ENCODE measurements at places on chromosomes 12 and 14. TPM values are rescaled to one million over a fixed set of nuclear protein-coding genes. Genes with fewer than 3 reads are reported as not detected.
A peak's percentile ranks its signal among the peaks of the same experiment; 100 is the strongest.

The ARMH4 gene
- polyA plus RNA-seq, result 26.3 TPM

The CCDC175 gene
- 0.56 TPM for polyA plus RNA-seq

DNA sequence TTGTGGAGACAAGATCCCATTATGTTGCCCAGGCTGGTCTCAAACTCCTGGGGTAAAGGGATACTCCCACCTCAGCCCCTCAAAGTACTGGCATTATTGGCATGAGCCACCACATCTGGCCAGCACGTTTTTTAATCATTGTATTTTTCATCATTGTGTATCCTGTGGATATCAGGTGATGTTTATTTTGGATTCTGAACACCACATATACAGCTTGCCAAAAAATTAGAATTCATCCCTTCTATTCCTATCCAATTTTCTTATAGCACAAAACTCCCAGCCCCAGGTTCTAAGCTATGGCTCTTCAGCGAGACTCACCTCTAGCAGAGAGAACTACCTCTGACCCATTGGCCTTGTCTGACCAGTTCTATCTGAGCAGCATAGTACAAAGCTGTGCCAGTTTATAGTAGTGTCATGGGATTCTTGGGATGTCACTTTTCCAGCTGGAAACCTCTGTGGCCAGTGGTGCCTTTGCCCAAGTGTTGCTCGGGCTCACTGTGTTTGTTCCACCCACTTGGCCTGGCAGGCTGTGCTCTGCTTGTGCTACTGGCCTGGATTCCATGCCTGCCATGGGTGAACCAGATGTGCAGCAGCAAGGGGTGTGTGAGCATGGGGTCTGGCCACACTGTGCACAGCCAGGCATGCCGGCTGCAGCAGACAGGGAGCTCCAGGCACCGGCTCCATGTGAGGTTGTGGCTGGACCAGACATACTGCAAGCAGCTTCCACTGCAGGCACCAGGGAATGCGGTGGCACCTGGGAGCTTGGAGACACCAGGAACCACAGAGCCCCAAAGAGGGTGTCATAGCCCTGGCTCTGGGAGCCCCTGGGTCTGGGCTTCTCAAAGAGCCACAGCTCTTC lies 37.2 kb downstream of the TIMELESS start:
- no peaks in the 10 kb centered on the region for H3K4me1 ChIP-seq
- H3K27ac ChIP-seq, result no peak overlapping the region
- no peak for DNase-seq
- H3K4me3 ChIP-seq, result no peak overlapping the region
- peaks cover 16% of the 10 kb centered on the region for H3K36me3 ChIP-seq

GRCh38 chr12:98222135-98222534 lies 293.3 kb upstream of the TMPO start:
- no peaks in the 10 kb centered on the region for H3K36me3 ChIP-seq
- no peaks in the 10 kb centered on the region for H3K27me3 ChIP-seq
- no peaks in the 10 kb centered on the region for H3K4me1 ChIP-seq
- no peak for DNase-seq
- H3K27ac ChIP-seq, result no peak overlapping the region

The RGS6 gene
- 11.2 TPM for polyA plus RNA-seq

DNA sequence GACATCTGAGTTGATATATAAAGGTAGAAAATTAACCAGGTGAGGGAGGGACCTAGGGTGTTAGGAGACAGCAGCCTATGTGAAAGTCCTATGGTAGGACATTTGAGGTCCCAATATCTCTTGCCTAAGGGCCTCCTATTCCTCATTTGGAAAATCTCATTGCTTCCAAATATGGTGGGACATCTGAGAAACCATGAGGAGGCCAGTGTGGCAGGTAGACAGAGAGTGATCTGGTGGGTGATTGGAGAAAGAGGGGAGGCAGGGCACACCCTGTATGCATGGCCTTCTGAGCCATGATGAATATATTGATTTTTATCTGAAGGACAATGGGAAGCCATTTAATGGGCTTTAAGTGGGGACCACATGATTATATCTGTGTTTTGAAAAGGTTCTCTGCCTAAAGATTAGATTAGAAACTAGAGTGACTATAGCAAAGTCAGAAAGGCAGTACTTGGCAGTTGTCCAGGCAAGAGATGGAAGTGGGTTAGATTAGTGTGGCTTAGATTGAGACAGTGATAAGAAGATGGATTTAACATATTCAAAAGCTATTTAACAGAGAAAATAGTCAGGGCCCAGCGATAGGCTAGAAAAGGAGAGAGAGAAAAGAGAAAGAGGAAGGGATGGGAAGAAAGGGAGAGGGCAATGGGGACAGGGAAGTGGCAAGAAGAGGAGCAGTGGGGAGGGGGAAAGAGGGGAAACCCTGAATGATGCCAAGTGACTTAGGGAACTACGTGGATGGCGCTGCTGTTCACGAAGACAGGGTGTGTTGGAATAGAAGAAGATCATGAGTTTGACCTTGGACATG lies 237.2 kb upstream of the SRRM4 start:
- no peaks in the 10 kb centered on the region for H3K27me3 ChIP-seq
- no peaks in the 10 kb centered on the region for H3K36me3 ChIP-seq
- H3K27ac ChIP-seq, result no peak overlapping the region
- H3K4me3 ChIP-seq, result no peak overlapping the region

- H3K4me3 ChIP-seq, result no peak overlapping the region
- H3K36me3 ChIP-seq, result no peaks in the 10 kb centered on the region
- H3K4me1 ChIP-seq, result no peaks in the 10 kb centered on the region
- no peak overlapping the region for H3K27ac ChIP-seq
- DNase-seq, result no peak
These were observed 173.6 kb downstream of the SEC23A start for GRCh38 chr14:38929416-38929815.

The ANKRD52 gene
- 42.7 TPM for polyA plus RNA-seq

GRCh38 chr14:74048281-74048680 lies 29.1 kb downstream of the BBOF1 start:
- peaks cover 13% of the 10 kb centered on the region for H3K36me3 ChIP-seq
- no peak for DNase-seq
- no peak overlapping the region for H3K27ac ChIP-seq
- H3K4me1 ChIP-seq, result no peaks in the 10 kb centered on the region
- H3K4me3 ChIP-seq, result no peak overlapping the region

GRCh38 chr12:19482551-19483109 lies 43.3 kb downstream of the AEBP2 start:
- H3K4me3 ChIP-seq, result no peak overlapping the region
- no peaks in the 10 kb centered on the region for H3K27me3 ChIP-seq
- peaks cover 16% of the 10 kb centered on the region for H3K36me3 ChIP-seq
- H3K27ac ChIP-seq, result no peak overlapping the region
- DNase-seq, result no peak

- no peak overlapping the region for H3K4me3 ChIP-seq
- DNase-seq, result no peak
- H3K27ac ChIP-seq, result no peak overlapping the region
- H3K36me3 ChIP-seq, result no peaks in the 10 kb centered on the region
- H3K27me3 ChIP-seq, result no peaks in the 10 kb centered on the region
These were observed 10.7 kb upstream of the TMEM119 start for GRCh38 chr12:108608616-108609015.

DNA sequence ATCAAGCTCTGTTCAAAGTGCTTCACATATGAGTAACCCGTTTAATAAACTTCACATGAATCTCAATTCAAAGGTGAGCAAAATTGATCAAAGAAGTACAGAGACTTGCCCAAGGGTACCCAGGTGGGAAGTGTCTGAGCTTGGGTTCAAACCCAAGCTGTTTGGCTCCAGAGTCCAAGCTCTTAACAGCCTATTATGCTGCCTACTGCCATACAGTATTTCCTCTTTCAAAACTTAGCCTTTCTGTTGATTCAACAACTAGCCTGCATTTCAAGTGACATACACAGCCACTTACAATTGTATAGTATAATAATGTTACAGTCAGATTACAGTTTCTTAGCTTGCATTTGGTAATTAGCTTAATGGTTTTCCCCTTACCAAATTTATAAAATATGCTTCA lies 29.7 kb downstream of the FRMD6 start:
- H3K36me3 ChIP-seq, result no peaks in the 10 kb centered on the region
- H3K27ac ChIP-seq, result no peak overlapping the region

DNA sequence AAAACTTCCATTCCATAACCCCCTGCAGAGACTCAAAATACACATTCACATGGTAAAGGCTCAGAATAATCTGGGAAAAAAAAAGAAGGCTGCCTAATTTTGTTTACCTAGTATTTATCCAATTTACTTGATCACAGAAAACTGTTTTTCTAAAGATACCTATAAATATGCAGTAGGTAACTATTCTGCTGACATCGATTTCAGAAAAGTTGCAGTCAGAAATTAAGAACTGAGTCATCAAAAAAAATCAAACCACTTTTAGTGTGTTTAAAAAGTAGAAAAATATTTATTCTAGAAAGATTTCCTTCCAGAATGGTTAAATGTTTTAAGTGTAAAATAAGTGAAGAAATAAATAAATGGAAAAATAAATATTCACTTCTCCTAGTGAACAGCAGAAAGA lies 254.5 kb upstream of the CAND1 start:
- no peaks in the 10 kb centered on the region for H3K36me3 ChIP-seq
- H3K4me3 ChIP-seq, result no peak overlapping the region
- no peak overlapping the region for H3K27ac ChIP-seq
- peaks cover 4% of the 10 kb centered on the region for H3K4me1 ChIP-seq

DNA sequence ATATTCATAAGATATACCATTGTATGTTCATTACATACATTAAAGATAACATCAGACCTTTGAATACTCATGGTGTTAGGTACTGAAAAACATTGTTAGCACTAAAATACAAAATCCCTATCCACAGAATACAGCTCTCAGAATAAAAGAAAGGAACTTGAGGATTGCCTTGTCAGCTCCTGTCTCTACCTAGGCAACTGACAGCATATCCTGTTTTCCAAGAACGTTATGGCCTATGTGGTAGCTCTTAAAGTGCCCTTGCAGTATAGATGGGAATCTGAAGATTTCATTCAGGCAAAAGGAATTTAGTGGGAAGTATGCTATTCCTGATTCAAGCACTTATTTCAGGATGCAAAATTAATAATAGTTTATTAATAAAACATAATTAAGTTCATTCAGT lies 1.8 kb upstream of the PPP1R12A start:
- no peak overlapping the region for H3K27ac ChIP-seq
- H3K36me3 ChIP-seq, result no peaks in the 10 kb centered on the region
- H3K27me3 ChIP-seq, result no peaks in the 10 kb centered on the region
- no peak overlapping the region for H3K4me3 ChIP-seq
- DNase-seq, result no peak

GRCh38 chr12:126554625-126555024 lies 1489.4 kb downstream of the AACS start:
- no peak overlapping the region for H3K4me3 ChIP-seq
- no peaks in the 10 kb centered on the region for H3K27me3 ChIP-seq
- no peak overlapping the region for H3K27ac ChIP-seq
- no peaks in the 10 kb centered on the region for H3K36me3 ChIP-seq
- DNase-seq, result no peak
- no peaks in the 10 kb centered on the region for H3K4me1 ChIP-seq

DNA sequence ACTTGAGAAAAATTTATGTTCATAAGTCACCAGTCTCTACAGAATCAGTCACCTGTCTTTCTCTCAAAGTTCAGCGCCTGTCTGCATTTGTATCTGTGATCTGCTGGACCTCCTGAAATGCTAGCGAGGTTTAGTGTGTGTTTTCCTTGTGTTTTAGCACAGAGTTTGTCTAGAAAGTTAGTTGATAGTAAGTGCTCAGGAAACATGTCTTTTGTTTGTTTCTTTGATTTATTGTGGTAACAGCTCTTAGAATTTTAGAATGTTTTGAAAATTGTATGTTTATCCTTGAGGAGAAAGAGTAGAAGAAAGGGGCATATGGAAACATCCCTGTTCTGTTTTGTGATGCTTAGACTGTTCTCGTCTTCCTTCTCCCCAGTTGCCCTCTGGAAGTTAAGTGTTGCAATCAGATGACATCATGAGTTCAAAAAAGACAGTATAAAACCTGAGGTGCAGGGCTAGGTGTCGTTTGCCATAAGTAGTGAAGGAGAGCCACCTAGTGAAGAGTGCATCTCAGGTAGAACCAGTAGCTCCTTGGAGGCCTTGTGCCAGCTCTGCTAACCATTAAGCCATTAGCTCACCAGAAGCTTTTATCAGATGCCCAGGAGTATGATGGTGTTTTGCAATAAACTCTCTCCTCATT lies 44.8 kb downstream of the FBXW8 start:
- no peak overlapping the region for H3K27ac ChIP-seq
- no peak overlapping the region for H3K4me3 ChIP-seq
- H3K27me3 ChIP-seq, result no peaks in the 10 kb centered on the region
- no peak for DNase-seq

The ZDHHC22 gene
- 47.3 TPM for polyA plus RNA-seq

DNA sequence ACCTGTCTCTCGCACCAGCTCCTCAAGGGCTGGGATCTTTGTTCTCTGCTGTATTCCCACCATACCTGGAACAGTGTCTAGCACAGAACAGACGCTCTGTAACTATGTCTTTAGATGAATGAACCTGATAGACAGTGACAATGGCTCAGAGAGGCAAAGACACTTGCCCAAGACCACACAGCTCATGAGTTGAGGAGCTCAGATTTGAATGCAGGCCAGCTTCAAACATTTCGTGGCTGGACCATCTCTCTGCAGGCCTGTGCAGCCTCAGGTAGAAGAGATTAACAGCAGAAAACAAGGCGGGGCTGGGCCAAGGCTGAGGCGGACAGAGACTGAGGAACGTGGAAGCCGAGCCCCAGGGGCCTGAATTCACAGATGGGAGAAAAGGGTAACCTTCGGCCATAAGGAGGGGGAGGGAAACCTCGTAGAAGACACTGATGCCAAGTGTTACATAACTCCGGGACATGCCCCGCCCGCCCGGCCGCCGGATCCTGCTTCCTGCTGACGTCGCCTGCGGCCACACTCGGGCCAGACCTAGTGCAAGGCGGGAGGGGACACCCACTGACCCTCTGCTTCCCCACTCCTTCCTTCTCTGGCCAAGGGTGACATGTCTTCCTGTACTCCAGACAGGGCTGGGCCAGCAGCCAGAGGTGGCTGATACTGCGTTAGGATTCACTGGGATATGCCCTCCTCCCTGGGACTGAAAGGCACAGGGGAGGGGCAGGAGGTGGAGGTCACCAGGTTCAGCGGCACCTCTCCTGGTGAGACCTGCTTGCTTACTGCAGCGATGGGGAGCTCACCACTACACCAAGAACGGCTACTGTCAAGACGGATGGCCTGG lies 86.8 kb downstream of the RFLNA start:
- H3K36me3 ChIP-seq, result peaks cover 97% of the 10 kb centered on the region
- H3K27me3 ChIP-seq, result no peaks in the 10 kb centered on the region
- H3K4me3 ChIP-seq, result no peak overlapping the region
- peak overlapping the region; percentile 79 for H3K27ac ChIP-seq

The TESPA1 gene
- 0.27 TPM for polyA plus RNA-seq

The PTGER2 gene
- polyA plus RNA-seq, result 3.4 TPM

The TNS2 gene
- polyA plus RNA-seq, result 142 TPM

The TMX1 gene
- polyA plus RNA-seq, result 32.5 TPM

The VAMP1 gene
- 279 TPM for polyA plus RNA-seq
